CD4-positive, alpha-beta memory T cell (primary cell): ENCODE measurements at places on chromosomes 11 and 22.

GRCh38 chr22:37303821-37304274, 21.5 kb downstream of the CYTH4 start:
- no peak for DNase-seq

DNA sequence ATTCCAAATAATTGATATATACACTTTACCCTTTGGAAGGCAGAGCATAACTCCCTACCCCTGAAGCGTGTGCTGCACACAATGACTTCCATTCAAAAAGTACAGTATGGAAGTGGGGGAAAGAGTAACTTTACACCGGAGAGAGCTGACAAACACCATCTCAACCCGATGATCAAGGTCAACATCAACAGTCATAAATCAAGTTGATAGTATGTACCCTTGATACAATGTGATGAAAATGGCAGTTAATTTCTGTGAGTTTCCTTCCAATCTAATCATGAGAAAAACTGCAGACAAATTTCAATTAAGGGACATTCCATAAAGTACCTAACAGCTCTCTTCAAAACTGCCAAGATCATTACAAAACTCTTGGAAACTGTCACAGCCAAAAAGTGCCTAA, 6.0 kb upstream of the DEUP1 start:
- DNase-seq: no peak

DNA sequence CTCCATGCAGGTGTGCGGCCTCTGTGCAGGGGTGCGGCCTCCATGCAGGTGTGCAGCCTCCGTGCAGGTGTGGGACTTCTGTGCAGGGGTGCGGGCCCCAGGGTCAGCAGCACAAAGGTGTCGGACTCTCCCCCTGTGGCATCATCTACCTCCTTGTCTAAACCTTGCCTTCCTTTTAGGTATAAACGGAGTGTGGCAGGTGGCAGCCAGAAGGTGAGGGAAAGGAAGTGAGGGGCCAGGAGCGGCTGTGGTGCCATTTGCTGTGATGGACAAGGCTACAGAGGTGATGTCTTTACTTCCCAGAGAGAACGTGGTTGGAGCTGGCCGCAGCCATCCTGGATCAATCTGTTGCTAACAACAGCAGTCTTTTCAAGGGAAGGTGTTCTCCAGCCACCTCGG, 9.1 kb downstream of the GAL start:
- no peak for DNase-seq

DNA sequence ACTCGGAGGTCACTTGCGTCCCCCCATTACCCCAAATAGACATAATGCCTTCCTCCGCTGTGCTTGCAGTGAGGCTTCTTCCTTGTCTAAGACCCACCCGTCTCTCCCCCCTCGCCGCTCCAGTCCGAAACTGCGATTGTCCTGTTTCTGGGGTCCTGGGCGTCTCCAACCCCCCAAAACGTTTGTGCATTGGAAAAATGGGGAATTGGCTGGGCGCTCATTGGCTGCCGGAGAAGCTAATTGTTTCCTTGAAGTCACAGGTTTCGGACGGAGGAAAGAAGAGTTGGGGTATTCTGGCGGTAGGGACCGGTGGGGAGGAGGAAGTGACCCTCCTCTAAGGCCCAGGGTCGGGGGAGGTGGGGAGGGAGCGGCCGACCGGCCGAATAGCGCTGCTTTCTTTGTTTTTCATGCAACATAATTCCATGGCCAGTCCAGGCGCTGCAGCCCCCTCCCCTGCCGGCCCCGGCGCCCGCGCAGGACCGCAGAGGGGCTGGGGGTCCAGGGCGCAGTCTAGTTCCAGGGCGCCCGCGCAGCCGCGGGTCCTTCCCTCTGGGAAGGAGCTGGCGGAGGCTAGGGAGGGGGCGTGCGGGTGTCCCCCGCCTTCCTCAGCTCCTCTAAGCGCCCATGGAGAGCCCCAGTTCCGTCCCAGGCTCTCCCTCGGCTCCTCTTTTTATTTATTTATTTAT, 12.7 kb upstream of the CPT1A start:
- DNase-seq: no peak

- DNase-seq: no peak
Observed at GRCh38 chr11:117824571-117825537, at the start of gene FXYD2. FXYD2 (minus strand) TSS chr11:117824744; CDS start chr11:117824678, 66 bp downstream.
